ENCODE measurements at places on chromosomes 5 and 9.

DNA sequence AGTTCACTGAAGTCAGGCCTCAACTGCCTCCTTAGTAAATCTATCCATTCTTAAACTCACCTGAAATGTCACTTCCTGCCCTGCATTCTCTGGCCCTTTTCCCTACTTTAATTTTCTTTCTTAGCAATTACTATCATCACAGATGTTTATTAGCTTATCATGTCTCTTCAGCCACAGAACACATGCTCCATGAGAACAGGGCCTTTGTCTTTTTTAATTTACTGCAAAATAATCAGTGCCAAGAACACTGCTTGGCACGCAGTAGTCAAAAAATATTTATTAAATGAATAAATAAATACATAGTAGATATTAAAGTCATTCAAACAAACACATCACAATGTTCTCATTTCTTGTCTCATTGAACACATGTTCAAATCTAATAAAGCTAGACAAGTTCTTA, 46.2 kb downstream of the SKIC3 start:
- no peak for DNase-seq

DNA sequence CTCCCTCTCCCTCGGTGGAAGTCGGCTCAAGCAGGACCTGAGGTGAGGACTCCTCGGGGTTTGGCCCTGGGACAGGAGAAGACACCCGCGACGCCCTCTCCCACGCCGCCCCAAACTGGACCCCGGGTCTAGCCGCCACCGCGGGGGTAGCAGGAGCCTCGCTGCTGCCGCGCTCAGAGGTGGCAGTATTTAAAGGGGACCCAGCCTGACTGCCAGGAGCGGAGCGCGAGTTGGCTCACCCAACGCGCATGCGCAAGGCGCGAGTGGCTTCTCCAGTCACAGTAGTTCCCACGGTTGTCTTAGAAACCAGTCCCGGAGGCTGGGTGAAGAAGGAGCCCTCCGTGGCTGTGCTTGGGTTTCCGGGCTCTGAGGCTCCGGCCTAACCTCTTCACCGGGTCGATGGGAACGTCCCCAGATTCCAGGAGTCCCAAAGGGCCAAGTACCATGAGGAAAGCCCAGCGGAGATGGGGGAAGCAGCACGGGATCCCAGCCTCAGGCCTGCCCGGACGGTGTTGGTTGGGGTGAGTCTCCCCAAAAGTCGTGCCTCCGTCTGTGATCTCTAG, 477.8 kb downstream of the SPATA31A7 start:
- DNase-seq, result no peak

- DNase-seq, result no peak
Observed at GRCh38 chr5:40483316-40483715, 196.4 kb upstream of the PTGER4 start.

GRCh38 chr5:170554521-170555267, 50.9 kb downstream of the KCNIP1 start:
- no peak for DNase-seq

GRCh38 chr5:98214240-98215051, 559.0 kb upstream of the RGMB start:
- DNase-seq, result no peak

- DNase-seq, result no peak
Observed at GRCh38 chr5:54009828-54010227, 300.5 kb downstream of the ARL15 start.

GRCh38 chr5:113379936-113380806, 54.6 kb downstream of the TSSK1B start:
- DNase-seq, result no peak

DNA sequence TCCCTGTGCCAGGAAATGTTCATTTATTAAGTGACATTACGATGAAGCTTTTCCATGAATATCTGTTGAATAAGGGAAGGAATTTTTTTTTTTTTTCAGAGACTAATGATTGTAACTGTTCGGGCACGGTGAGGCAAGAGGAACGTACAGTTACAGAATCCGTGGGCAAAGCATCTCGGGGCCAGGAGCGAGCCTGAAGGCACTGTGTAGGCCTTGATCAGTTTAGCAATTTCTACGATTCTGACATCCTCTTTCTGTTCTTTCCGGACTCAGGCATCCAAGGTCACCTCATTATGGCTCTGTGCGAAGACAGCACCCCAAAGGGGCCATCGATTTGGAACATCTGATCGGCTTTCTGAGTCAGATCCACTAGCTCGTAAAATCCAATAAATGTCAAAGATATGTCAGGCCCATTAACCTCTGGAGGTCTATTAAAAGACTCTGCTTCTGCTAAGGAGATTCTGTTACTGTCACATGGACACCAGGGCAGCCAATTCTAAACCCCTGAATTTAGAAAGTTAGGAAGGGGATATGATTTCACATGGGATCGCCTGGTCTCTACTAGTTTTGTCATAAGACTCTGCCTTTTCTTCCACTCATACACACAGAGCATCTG, 41.4 kb upstream of the BOD1 start:
- DNase-seq, result no peak

DNA sequence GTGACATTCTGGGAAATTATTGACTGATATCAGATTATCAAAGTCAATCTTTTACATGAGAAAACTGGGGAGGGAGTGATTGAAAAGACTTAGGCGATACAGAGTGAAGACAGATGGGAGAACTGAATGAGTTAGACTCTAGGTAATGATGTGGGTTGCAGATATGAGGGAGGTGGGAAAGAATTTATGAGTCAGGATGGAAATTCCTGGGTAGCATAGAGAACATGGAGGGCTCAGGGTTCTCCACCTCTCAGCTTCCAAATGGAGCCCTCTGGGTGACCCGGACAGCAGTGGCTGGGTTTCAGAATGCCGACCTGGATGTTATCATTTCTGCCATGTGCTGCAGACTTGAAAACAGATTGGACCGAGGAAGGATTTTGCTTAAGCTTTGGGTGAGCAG, 75.4 kb upstream of the SHB start:
- DNase-seq, result no peak

GRCh38 chr5:93425096-93425495, 155.9 kb downstream of the NR2F1-AS1 start:
- no peak for DNase-seq

Measured in stimulated activated CD8-positive, alpha-beta memory T cell treated with anti-CD3 and anti-CD28 coated beads, Interleukin-4, amount 100 ng/mL, for 4 hours (primary cell).